ENCODE measurements at places on chromosomes 13 and 19.
A peak's percentile ranks its signal among the peaks of the same experiment; 100 is the strongest.

- DNase-seq, result peak; percentile 4
These were observed 5.8 kb upstream of the FCGRT start for GRCh38 chr19:49506575-49507105.

GRCh38 chr19:17751103-17751911 lies at the start of gene FCHO1:
TSS of gene FCHO1 (plus strand) at chr19:17751477. CDS start at chr19:17755165, 3,688 bp downstream.
- DNase-seq, result no peak

- no peak for DNase-seq
These were observed 1.6 kb upstream of the CACNG6 start for GRCh38 chr19:53989600-53990533.

- no peak for DNase-seq
These were observed 65.6 kb downstream of the ARHGAP35 start for GRCh38 chr19:46926170-46927071.

DNA sequence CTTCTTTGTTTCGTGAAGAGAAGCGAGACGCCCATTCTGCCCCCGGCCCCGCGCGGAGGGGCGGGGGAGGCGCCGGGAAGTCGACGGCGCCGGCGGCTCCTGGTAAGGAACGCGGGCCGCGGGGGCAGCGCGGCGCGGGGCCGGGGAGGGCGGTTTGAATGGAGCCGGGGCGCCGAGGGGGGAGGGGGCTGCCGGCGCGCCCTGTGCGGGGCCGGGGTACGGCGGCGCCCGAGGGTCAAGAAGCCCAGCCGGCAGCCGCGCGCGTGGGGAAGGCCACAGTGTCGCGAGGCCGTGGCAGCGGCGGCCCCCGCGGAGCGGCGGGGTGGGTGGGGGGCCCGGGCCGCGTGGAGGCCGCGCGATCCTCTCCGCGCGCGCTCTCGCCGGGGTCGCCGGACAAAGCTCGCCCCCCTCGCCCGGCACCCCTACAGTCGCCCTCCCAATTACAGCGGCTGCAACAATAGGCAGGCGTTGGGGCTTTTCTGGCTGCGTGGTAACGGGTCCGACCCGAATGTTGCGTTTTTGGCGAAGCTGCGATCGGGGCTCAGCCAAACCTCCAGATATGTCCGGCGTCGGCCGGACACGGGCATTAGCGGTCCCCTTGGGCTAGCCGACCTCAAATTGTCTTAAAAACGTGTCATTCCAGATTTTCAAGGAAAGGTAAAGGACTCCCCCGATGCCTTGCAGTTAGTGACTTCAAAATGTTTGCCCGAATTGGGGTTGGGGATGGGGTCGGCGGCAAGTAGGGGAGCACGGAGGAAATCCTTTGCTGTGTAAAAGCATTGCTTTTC lies 437 bp downstream of the SMARCA4 start:
- peak; percentile 30 for DNase-seq

DNA sequence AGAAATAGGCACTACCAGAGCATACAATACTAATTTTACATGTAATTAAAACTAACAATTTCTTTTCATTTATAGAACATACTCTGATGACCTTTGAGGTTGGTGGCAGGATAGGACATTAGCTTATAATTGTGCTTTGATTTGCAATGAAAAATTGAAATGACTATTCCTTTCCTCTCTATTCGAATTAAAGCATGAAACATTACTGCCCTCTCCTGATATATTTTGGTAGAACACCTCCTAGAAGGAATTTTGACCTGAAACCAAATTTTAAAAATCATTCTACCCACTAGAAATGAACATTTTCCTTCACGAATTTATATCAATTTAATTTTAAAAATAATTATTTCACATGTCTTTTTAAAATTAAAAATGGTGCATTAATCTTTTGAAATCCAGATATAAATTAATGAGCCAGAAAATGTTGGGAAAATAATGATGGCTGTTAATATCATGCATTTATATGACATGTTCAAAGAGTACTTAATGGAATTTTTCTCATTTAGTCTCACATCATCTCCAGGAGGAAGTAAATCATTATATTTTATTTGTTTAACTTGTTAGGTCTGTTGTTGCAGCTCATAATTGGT lies 556.3 kb upstream of the ARGLU1 start:
- peak; percentile 18 for DNase-seq

GRCh38 chr13:39036212-39036611 lies 1.7 kb downstream of the PROSER1 start:
- DNase-seq, result peak; percentile 13

- no peak for DNase-seq
These were observed 145.8 kb upstream of the ZNF507 start for GRCh38 chr19:32199501-32200040.

GRCh38 chr19:17973759-17974158 lies 6.9 kb downstream of the KCNN1 start:
- no peak for DNase-seq
